ENCODE measurements at places on chromosomes 7 and 10.

DNA sequence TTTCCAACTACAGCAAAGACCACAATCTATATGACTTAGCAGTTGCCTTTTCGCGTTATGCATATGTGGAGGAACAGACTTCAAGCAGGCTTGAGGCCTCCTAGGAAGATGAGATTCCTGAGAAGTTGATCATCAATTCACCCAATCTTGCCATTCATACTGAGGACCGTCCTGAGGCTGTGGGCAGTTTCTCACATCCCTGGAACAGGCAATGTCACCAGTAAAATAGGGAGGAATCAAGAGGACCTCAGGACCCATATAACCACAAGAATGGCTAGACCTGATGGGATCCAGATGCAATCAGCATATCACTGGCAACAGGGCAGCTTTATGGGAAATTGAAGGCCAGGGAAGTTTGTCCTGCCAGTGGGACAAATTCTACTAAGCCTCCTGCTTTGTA, 17.3 kb downstream of the KDM7A start:
- no peak for DNase-seq

DNA sequence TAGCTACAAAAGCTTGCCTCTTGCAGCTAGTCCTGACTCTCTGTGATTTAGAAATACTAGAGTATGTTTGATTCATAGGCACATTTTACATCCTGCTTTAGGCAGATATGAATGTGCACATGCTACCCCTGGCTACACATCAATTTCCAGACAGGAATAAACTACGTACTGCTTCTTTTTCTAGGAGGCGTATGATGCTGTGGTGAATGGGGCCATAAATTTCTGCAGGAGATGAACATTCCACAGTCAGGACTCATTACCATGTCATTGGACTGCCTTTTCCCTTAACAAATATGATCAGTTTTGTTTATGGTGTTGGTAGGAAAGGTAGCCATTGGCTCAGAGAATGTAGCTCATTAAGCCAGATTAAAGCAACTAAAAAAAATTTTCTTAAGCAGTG, 50.1 kb upstream of the IFRD1 start:
- DNase-seq = no peak

DNA sequence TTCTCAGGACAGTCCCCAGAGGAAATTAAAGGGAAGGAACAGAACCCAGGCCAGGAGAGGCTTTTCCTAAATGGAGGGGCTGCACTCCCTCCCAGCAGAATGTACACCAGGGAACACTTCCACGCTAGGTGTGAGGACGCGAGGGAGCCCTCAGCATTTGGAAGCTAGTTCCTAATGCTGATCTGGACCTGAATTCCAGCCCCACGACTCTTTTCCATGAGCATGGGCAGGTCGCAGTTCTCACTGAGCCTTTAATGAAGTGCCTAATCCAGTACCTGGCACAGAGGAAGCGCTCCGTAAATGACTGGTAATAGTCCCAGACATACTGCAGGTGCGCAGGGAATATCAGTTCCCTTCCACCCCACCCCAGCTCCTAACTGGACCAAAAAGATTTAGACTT, 1.1 kb downstream of the ALOX5 start:
- DNase-seq = no peak

GRCh38 chr7:85851571-85852193, 664.8 kb upstream of the SEMA3D start:
- DNase-seq = no peak

GRCh38 chr10:52280051-52280450, 34.0 kb upstream of the DKK1 start:
- no peak for DNase-seq

DNA sequence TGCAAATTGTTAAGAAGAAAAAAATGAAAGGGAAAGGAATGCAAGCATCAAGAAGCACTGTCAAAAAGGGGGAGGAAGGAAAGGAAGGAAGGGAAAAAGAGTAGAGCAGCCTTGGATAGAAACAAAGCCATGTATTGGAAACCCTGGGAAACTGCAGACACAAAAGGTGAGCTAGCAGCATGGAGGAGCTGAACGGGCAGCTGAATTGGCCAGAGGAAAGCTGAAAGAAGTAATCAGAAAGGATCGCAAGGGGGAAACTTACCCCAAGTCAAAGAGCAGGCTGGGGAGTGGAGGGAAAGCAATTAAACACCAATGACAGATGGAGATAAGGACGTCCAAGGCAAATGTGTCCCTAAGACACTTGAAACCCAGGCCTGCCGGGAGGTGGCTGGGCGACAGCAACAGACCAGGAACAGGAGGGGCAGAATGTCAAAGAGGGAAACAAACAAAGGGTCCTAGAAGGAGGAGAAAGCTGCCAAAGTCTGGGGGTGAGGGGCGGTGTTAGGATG, 93.8 kb upstream of the SVIL start:
- no peak for DNase-seq

GRCh38 chr10:8039321-8039881, 15.1 kb upstream of the GATA3 start:
- no peak for DNase-seq

DNA sequence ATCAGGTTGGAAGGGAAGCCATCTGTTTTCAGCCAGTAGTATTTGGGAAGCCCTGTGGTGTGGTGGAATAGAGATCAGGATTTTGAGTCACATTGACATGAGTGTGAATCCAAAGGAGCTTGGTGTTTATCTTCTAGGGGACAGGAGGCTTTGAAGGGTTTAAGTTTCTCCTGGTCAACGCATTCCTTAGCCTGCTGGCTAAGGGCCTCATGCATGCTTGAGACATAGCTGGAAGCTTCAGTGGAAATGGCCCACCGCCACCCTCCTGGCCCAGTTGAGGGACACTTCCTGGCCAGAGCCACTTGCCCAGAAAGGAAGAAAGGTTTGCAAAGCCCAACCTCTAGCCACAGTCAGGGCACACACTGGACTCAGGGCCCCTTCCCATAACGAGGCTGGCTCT, 70.9 kb downstream of the CDK1 start:
- DNase-seq = no peak

GRCh38 chr7:52017802-52018679, 701.4 kb upstream of the COBL start:
- no peak for DNase-seq

DNA sequence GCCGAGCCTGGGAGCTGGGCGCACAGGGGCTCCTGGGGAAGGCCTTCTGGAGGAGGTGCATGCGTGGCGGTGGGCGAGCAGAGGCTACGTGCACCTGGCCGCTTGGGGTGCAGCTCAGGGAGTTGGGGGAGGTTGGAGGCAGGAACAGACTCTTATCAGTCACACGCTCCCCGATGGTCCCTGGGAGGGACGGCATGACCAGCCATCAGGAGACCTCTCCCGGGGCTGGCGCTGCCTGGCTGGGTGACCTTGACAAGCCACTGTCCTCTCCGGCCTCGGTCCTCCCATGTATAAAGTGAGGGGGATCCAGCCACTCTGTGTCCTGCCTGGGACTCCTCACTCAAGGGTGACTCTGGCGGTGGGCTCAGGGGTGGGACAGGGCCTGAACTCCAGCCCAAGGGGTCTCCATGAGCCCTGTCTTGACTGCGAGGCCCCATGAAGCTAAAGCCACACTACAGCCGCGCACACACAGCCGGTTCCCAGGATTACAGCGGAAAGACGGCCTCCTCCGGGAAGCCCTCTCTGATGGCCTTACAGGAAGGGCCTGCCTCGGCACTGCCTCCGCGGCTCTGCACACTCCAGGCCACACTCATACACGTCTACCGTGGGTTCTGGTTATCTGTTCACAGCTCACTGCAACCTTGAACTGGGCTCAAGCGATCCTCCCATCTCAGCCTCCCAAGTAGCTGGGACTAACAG, 2.3 kb downstream of the TMEM184A start:
- no peak for DNase-seq

DNA sequence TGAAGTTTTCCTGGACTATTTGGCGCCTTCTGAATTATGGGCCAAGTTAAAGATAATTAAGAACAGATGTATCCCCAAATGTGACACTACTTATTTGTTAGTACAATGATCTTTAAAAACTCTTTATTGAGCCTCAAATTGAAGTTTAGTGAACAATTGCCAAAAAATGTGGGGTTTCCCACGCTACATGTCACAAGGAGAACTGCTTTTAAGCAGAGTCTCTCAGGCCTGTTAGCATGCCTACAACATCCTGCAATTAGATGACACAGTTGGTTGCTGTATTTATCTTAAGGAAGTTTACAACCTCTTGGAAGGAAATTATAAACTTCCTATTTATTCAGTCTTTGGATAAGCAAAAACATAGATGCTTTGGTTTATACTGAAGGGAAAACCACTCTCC, 733.0 kb downstream of the TNS3 start:
- DNase-seq = no peak

- no peak for DNase-seq
Observed at GRCh38 chr10:130337696-130338635, 201.8 kb downstream of the GLRX3 start.

DNA sequence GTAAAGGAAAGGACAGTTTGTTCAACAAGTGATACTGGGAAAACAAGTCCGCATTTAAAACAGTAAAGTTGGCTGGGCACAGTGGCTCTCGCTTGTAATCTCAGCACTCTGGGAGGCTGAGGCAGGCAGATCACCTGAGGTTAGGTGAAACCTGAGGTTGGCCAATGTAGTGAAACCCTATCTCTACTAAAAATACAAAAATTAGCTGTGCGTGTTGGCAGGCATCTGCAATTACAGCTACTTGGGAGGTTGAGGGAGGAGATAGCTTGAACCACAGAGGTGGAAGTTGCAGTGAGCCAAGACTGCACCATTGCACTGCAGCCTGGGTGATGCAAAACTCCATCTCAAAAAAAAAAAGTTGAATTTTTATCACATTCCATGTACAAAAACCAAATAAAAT, 35.7 kb downstream of the ZNF92 start:
- no peak for DNase-seq

DNA sequence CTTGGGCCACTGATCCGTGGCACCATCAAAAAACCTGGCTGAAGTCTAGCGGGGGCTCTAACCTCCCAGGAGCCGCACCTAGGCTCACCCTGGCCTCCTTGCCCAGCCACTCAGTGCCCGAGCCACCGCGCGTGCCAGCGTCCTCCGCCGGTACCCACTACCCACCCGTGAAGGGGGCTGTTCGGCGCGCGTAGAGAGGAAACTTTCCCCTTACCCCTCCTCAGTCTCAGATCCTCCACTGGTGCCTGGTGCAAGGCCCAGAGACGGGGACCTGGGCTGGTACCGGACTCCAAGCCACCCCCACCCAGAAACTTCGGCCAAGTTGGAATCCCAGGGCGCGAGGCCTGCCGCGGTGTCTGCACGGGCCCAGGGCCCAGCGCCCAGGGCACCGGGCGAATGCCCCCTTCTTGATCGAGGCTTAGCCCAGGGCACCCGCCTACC, 3.5 kb upstream of the EBF3 start:
- DNase-seq = no peak

DNA sequence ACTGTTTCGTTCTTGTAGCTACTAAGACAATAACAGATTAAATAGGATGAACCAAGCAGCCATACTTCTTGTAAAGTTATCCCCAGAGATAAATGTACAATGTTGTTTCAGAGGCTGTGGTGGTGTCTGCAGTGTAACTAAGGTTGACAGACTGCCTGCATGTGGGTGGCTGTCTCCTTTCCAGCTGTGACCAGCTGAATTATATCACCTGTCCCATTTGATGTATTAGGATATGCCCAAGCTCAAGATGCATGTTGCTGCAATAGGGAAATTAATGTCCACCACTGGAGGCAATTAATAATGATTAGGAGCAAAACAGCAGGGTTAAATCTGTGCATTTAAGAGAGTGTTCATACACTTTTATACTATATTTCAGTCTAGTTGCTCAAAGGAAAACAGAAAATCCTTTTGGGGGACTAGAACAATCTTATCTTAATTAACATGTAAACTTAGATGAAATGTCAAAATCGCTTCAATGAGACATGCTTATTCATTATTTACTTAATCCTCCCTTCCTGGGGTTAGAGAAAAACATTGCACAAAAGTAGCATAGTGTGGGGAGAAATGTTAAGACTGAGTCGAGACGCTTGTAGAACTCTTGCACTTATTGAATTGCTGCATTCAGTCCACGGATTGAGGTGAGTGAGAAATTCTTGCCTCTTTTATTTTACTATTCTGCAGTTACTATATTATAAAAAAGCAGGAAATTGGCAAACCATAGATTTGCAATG, 269.0 kb downstream of the SNX10 start:
- DNase-seq = no peak

- DNase-seq = no peak
Observed at GRCh38 chr7:158343526-158343925, 244.1 kb downstream of the PTPRN2 start.

- no peak for DNase-seq
Observed at GRCh38 chr10:92690915-92691590, 1.3 kb downstream of the HHEX start.

DNA sequence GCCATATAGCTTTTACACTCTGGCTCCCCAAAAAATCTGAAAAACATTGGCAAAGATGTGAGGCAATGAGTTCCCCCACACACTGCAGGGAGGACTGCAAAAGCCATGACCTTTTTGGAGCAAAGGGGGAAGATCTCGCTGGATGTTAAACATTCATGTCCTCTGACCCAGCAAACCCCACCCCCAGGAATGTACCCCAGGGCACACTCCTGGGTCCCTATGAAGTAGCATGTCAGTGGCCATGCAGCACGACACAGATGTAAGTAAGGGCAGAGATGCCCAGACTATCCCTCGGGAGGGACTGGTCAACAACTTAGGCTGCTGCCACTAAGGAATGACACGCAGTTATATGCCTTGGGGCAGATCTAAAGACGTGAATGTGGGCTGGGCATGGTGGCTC, 100.6 kb downstream of the DLG5 start:
- no peak for DNase-seq

DNA sequence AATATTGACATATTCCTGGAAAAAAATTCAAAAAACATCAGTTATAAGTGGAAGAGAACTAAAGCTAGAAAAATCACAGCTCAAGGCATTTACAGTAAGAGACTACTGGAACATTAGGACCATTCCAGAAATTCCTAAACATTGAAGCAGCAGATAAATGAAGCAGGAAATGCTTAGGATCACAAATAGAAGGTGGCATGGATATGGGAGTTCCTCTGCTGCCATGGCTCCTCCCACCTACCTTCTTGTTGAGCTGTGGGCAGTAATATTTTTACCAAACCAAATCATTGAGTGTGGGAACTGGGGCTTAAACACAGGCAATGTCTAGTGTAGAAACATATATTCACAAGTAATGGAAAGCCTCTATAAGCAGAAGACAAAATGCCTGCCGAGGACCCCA, 292.8 kb downstream of the ANKRD7 start:
- DNase-seq = no peak

GRCh38 chr10:16975188-16975587, 154.4 kb downstream of the CUBN start:
- DNase-seq = no peak

DNA sequence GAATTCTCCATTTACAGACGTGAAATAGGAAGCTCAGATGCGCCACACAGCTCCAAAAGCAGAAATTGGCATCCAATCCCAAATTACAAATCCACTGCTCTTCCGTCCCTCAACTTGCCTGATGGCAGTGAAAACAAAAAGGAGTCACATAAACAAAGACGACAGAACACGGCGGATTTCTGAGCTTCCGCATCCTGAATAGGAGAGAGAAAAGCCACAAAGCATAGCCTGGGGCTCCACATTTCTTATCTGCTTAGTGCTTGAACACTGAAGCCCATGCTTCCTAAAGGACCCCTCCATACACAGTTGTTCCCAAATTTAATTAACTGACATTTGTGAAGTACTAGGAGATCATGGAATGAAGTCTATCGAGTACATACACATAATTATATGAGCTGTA, 32.6 kb downstream of the BEND7 start:
- no peak for DNase-seq

Data from cerebellar nuclear complex (tissue), 1 donor.